ENCODE measurements at places on chromosomes 6 and 20.

DNA sequence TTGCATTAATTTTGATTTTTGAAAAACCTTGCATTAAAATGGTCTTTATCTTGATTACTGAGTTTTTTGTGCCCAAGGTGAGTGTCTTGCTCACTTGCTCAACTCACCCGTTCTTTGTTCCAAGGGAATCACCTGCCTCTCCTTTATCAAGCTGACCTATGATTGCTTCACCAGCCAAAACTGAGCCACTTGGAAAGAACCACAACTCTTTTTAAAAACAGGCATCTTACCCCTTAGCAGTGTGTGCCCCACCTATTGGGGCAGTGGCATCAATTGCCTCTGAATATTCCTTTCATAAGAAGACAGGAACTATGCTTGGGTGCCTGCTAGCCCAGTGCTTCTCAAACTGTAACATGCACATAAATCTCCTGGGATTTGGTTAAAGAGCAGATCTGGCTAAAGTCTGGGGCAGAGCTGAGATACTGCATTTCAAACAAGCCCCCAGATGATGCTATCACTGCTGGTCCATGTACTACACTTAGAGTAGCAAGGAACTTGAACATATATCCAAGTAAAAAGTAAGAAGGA is 3.3 kb upstream of the STK38 start:
- no peak for DNase-seq

- DNase-seq, result no peak
These were observed 30.7 kb upstream of the ADIG start for GRCh38 chr20:38550274-38550673.

DNA sequence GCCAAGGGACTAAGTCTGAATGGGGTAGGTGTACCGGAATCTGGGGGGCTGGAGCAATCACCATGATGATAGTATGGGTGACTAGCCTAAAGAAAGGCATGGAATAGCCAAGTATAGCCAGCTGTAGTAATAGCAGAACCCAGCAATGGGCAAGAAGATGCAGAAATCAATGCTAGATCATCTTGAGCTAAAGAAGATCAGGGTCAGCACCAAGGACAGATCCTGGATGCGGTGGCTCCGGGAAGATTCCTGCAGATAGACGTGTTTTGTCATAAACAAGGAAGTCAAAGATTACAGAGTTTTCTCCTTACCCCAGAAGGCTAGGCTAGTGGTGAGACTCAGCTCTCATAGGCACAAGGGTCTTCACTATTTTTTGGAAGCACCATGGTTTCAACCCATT is 561.6 kb upstream of the CHD6 start:
- no peak for DNase-seq

- DNase-seq, result no peak
These were observed 4.5 kb upstream of the SIRPA start for GRCh38 chr20:1890469-1891262.

- DNase-seq, result no peak
These were observed 115.2 kb upstream of the BCLAF1 start for GRCh38 chr6:136404627-136405419.

GRCh38 chr6:158775832-158776231 is 43.3 kb downstream of the EZR start:
- DNase-seq, result no peak

GRCh38 chr20:59223182-59223601 is 59.6 kb downstream of the ZNF831 start:
- DNase-seq, result no peak

- peak; percentile 67 for DNase-seq
These were observed 32.3 kb upstream of the CITED2 start for GRCh38 chr6:139406577-139407343.

DNA sequence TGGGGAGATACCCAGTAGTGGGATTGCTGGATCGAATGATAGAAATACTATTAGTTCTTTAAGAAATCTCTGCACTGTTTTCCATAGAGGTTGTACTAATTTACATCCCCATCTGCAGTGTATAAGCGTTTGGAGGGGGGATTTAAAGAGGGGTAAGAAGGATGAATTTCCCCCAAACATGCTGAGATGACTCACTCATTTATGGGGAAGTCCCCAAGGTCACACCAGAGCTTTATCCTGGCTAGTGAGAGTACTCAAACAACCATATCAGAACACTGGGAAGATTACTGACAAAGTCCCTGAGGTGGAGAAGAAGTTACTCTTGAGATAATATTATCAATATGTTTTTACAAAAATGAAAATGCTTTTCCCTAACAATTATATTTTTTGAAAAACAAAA is 44.0 kb downstream of the ROS1 start:
- DNase-seq, result no peak

- peak; percentile 43 for DNase-seq
These were observed 738 bp downstream of the RALGAPB start for GRCh38 chr20:38473367-38473795.

DNA sequence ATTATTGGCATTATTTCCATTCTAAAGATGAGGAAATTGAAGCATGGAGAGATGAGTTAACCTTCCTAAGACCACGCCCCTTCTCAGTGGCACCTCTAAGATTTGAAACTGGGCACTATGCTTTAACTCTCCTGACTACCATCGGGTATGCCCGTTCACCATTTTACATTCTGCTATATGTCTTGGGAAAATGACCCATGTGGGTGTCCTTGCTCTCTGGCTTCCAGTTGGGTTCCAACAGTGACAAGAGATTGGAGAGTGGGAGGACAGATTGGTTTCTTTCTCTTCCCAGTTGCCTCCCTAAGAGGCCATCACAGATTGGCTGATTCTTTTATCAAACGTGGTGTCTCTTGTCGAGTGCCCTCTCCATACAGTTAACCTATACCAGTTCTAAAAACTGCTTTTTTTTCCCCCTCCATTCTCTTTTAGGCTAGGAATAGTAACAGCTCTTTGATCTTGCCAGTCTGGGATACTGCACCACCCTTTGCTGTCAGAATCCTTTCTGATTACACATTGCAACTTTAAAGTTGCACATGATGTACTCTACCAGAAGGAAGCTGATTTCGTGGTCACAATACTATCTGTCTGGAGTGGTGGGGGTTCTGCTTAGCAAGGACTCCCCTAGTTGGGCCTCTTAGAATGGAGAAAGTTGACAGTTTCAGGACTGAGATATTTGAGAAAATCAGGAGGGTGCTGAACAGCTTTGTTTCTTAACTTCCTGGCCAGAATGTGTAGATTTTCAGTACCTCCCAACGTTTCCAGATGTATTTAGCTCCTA is 88.0 kb upstream of the ELOVL5 start:
- DNase-seq, result no peak

DNA sequence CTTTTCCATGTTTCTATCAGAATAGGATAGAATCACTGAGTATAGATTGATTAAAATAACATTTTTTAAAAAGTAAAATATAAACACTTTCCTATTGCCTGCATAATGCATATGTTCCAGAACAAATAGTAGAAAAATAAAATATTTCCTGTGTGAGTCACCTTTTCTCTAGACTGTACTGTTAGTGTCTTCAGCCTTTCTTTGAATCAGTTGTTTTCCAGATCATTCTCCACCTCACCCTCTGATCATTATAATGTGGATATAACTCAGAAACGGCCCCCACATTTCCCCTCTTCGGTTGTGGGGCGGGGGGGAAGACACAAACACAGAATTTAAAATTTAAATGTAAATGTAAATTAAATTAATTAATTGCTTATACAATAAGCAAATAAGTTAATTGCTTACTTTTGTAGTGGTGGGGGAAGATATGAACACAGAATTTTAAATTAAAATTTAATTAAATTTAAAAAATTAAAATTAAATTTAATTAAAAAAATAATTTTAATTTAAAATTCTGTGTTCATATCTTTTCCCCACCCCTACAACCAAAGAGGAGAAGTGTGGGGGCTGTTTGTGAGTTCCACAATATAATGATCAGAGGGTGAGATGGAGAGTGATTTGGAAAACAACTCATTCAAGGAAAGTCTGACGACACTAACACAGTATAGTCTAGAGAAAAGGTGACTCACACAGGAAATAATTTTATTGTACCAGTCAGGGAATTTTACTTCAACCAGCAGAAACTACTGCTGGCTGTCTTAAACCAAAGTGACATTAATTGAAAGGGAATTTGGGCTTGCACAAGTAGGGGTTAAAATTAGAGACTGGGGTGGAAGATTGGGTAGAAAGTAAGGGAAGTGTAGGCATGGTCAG is 37.1 kb upstream of the PROKR2 start:
- peak; percentile 32 for DNase-seq

GRCh38 chr20:44784688-44785087 is 25.7 kb downstream of the RIMS4 start:
- DNase-seq, result no peak

DNA sequence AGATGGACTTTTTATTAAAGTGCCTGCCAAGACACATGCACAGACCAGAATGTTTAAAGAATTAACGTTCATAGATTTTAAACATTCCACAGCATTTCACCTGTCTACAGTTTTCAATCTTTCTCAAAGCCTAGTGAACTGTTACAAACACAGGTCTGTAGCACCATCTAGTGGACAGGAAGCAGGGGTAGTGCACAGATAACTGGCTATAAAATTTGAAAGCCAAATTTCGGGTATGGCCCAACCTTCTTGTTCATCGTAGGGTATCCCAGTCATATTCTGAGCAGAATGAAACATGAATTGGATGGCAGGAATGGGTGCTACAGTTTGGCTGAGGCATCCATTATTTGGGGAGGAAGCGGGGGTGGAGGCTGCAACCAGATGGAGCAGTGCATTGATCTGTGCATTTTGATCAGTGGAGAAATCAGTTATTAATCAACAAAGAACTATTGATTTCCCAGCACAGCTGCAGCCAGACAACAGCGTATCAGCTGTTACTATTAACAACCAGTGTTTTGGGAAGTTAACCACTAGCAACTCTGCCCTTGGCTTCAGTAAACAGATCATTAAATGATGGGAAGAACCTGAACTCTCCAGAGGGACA is 56.1 kb upstream of the B3GAT2 start:
- no peak for DNase-seq

- DNase-seq, result no peak
These were observed 31.3 kb upstream of the GRM4 start for GRCh38 chr6:34177181-34177591.

GRCh38 chr20:34472246-34472925 is 43.8 kb upstream of the DYNLRB1 start:
- DNase-seq, result no peak

- no peak for DNase-seq
These were observed 5.8 kb downstream of the OLIG3 start for GRCh38 chr6:137488150-137489045.

DNA sequence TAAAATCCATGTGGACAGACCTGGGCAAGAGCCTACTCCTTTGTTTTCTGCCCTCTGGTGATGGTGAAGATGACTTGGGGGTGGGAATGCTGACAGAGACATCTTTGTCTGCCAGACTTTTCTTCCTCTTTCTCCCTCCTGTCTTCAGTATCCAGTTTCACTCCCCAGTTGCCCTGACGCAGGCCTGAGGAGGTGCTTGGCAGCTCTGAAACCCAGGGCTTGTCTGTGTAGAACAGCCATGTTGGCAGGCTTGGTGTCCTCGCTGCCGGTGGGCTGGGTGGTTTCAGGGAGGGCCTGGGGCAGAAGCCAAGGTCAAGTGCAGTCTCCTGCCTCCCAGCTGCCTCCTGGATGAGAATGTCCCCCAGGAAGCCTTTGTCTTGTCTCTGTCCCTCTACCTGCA is 22.5 kb downstream of the CCDC167 start:
- DNase-seq, result no peak

- DNase-seq, result no peak
These were observed 446.7 kb downstream of the BMP2 start for GRCh38 chr20:7214081-7214740.

- DNase-seq, result no peak
These were observed 473.4 kb upstream of the MARCKS start for GRCh38 chr6:113383701-113384100.

DNA sequence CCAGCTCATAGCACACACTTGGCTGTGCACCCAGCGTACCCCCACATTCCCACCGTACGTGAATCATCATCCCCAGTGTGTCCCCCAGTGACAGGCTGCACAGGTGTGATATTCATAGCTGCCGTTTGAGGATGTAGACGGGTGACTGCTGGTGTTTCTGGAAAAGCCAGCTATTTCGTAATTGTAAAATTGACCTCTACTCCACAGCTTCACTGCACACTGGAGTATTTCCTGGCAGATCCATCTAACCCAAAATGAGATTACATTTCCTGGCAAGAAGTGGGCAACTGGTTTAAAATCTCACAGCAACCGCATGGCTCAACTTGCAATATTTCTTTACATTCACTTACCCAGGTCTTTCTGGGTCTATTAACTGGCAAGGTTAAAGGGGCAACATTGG is 30.3 kb downstream of the CD83 start:
- no peak for DNase-seq

DNA sequence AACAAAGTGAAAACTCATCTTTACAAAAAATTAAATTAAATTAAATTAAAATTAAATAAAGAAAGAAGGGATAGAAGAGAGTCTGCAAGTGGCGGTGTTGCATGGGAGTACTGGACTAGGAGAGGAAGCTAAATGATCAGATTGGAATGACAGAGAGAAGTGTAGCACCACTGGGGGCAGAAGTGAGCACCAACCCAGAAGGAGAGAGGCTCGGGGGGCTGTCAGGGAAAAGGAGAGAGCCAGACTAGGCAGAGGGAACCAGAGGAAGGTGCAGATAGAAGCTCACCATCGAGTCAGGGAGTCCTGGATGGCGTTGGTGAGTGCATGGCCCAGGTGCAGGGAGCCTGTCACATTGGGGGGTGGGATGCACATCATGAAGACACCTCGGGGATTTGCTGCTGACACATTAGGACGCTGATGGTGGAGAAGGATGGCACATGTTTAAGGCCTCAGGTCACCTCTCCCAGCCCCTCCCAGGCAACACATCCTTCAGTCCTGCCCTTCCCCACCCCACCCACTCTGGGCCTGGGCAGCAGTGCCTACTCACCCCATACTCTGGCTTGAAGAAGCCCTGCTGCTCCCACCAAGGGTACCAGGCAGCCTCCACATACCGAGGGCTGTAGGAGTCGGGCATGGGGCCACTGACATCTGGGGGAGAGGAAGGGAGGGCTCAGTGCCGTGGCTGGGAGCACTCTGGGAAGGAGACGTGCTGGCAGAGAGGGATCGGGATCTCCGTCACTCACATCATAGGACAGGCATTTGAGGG is 4.0 kb downstream of the VARS1 start:
- DNase-seq, result peak; percentile 36

- DNase-seq, result peak; percentile 13
These were observed 72.6 kb upstream of the THBS2 start for GRCh38 chr6:169326067-169326799.

GRCh38 chr6:18126121-18126520 is 3.6 kb upstream of the NHLRC1 start:
- no peak for DNase-seq
